PC-3 (cell line): ENCODE measurements at places on chromosomes 3 and 15. TPM values are rescaled to one million over a fixed set of nuclear protein-coding genes. Genes with fewer than 3 reads are reported as not detected.
A peak's percentile ranks its signal among the peaks of the same experiment; 100 is the strongest.

ATP13A5 gene
- not detected in 2 replicates for total RNA-seq

GRCh38 chr15:88262064-88262463 is 5.5 kb upstream of the NTRK3 start:
- H3K27ac ChIP-seq = no peak overlapping the region
- H3K27me3 ChIP-seq = peaks cover 19% of the 10 kb centered on the region
- DNase-seq = no peak
- no peak overlapping the region for H3K4me3 ChIP-seq
- no peaks in the 10 kb centered on the region for H3K4me1 ChIP-seq

- DNase-seq = no peak
- no peak overlapping the region for H3K4me3 ChIP-seq
- no peak overlapping the region for H3K27ac ChIP-seq
- no peaks in the 10 kb centered on the region for H3K27me3 ChIP-seq
- no peaks in the 10 kb centered on the region for H3K4me1 ChIP-seq
Observed at GRCh38 chr3:39910826-39911464, 101.5 kb downstream of the MYRIP start.

- H3K36me3 ChIP-seq = no peaks in the 10 kb centered on the region
- DNase-seq = peak; percentile 82
- H3K4me1 ChIP-seq = peaks cover 7% of the 10 kb centered on the region
- H3K27ac ChIP-seq = peak overlapping the region; percentile 43
- H3K27me3 ChIP-seq = no peaks in the 10 kb centered on the region
- no peak overlapping the region for H3K4me3 ChIP-seq
Observed at GRCh38 chr3:34111361-34111760, 312.9 kb downstream of the PDCD6IP start.

DNA sequence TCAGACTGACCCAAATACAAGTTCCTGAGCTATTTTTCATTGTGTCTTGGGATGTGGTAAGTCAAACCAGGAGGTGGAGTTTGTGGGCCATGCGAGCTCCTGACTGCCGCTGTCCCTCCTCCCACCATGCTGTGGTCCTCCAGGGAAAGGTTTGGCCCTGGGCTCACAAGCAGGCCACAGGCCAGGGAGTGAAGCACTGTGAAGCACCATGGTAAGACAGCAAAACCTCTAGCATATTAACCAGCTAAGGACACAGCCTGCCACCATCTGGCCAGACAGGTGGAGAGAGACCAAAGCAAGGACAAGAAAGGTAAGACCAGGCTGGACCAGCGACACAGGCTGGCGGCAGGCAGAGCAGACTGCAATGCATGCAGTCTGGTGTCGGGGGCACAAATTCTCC is 15.3 kb downstream of the RAB43 start:
- 0 out of 2 replicates have a peak, but pooled peaks cover 3% of the 10 kb centered on the region for H3K36me3 ChIP-seq
- DNase-seq = peak; percentile 3
- H3K27ac ChIP-seq = no peak overlapping the region

DNA sequence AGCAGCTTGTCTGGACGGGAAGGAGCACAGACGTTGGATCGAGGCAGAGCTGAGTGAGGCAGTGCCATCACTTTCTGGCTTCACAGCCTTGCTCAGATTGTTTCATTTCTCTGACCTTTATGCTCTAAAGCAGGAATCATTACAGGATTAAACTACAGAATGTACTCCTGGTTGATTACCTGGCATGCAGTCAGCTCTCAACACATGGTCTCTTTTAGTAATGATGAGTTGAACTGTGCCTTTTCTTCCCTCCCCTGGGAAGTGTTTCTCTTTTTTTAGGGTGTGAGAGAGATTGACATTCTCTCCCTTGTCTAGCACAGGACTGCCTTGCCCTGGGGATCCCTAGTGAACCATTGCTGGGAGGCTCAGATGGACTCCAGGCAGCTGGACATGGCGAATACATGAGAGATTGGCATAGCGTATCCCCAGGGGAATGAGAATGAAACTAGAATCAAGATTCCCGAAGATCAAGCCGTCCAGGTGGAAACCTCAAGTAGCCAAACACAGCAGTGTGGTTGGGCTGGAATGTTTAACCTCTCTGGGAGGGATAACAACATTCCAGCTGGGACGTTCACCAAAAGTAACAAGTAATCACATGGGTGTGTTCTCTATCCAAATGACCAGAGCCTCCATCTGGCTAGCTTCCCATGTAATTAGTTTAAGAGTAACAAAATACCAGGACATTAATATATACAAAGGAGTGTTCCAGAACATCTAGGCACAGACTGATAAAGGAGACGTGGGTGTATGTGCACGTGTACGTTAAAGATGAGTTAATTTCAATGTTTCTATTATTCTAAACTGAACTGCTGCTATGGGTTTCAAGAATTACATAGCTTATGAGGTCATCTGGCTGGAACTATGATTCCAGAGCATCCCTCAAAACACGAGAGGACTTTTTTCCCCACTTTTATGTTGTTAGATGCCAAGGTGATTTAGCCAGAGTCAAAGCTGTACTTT is 118.6 kb upstream of the NR2E3 start:
- no peaks in the 10 kb centered on the region for H3K36me3 ChIP-seq
- peaks cover 19% of the 10 kb centered on the region for H3K4me1 ChIP-seq
- peak overlapping the region; percentile 63 for H3K27ac ChIP-seq
- DNase-seq = peak; percentile 86

- no peak for DNase-seq
- no peak overlapping the region for H3K4me3 ChIP-seq
- H3K27ac ChIP-seq = no peak overlapping the region
- H3K36me3 ChIP-seq = no peaks in the 10 kb centered on the region
- peaks cover 69% of the 10 kb centered on the region for H3K27me3 ChIP-seq
Observed at GRCh38 chr3:112469671-112470070, 29.6 kb downstream of the BTLA start.

DNA sequence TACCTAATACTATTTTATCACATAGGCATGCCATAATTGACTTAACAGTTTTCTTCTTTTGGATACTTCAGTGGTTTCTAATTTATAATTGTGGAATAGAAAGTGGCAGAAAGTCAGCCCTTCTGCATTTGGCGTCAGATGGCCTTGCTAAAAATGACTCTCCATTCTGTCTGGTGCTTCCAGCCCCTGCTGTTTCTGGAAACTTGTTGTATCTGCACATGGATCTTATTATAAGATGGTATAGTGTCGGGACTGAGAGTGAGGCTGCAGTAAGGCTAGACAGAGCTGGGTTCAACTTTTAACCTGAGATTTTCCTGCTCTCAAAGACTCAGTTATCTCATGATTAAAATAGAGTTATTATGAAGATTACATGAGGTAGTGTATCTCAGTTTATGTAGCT is 74.8 kb upstream of the WDR72 start:
- no peaks in the 10 kb centered on the region for H3K4me1 ChIP-seq
- no peak for DNase-seq
- no peaks in the 10 kb centered on the region for H3K36me3 ChIP-seq
- H3K27ac ChIP-seq = no peak overlapping the region
- no peak overlapping the region for H3K4me3 ChIP-seq
- H3K27me3 ChIP-seq = no peaks in the 10 kb centered on the region

ITIH4 gene
- 0.80 TPM in 1 of 2 replicates, not detected in the other for total RNA-seq

DNA sequence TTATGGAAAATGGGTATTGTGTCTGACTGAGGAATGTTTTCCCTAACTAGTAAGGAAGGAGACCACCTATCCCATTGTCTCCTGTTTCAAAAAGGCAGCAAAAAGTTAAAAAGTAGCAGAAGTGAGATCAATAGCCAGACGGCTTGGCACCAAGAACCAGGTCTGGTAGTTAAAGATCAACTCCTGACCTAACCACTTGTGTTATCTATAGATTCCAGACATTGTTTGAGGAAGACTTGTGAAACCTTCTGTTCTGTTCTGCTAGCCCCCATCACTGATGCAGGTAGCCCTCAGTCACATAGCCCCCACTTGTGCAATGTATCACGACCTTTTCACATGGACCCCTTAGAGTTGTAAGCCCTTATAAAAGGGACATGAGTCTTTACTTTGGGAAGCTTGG is 46.3 kb upstream of the C2CD4B start:
- no peak overlapping the region for H3K27ac ChIP-seq
- H3K4me1 ChIP-seq = no peaks in the 10 kb centered on the region
- no peak for DNase-seq
- H3K36me3 ChIP-seq = no peaks in the 10 kb centered on the region

GRCh38 chr3:60263191-60263590 is 988.1 kb downstream of the FHIT start:
- H3K4me1 ChIP-seq = no peaks in the 10 kb centered on the region
- H3K36me3 ChIP-seq = no peaks in the 10 kb centered on the region
- H3K4me3 ChIP-seq = no peak overlapping the region
- no peaks in the 10 kb centered on the region; the same call in 1 of the 2 replicates for H3K27me3 ChIP-seq

GRCh38 chr3:76222201-76222600 is 436.9 kb upstream of the ZNF717 start:
- no peaks in the 10 kb centered on the region for H3K27me3 ChIP-seq
- no peak overlapping the region for H3K4me3 ChIP-seq
- peaks cover 4% of the 10 kb centered on the region; the same call in 1 of the 2 replicates for H3K4me1 ChIP-seq
- no peaks in the 10 kb centered on the region for H3K36me3 ChIP-seq

ATP11B gene
- 48.8 and 56.2 TPM in 2 replicates for total RNA-seq

DNA sequence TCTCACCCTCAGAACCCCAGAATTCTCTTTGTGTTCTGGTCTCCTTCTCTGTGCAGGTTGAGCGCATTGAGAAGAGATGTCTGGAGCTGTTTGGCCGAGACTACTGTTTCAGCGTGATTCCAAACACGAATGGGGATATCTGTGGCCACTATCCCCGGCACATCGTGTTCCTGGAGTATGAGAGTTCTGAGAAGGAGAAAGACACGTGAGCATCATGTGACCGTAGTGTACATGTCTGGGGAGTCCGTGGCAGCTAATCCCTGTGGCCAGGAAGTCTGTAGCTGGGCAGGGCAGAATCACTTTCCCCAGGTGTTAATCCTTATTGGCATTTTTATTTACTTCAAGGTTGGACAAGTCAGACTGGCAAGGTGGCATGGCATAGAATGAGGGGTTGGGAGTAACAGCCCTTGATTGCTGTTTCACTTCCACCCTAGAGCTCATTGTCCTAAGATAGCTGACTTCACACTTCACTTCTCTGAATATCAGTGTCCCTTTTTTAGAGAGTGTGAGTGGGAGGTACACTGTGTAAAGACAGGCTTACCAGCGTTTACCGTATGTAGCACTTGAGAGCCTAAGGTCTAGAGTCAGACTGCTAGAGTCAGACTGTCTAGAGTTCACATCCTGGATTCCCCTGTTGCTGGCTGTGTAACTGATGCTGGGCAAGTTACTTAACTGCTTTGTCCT is 4.4 kb downstream of the MTMR14 start:
- DNase-seq = no peak
- no peaks in the 10 kb centered on the region for H3K27me3 ChIP-seq
- H3K4me3 ChIP-seq = no peak overlapping the region
- H3K36me3 ChIP-seq = peaks cover 10% of the 10 kb centered on the region

DNA sequence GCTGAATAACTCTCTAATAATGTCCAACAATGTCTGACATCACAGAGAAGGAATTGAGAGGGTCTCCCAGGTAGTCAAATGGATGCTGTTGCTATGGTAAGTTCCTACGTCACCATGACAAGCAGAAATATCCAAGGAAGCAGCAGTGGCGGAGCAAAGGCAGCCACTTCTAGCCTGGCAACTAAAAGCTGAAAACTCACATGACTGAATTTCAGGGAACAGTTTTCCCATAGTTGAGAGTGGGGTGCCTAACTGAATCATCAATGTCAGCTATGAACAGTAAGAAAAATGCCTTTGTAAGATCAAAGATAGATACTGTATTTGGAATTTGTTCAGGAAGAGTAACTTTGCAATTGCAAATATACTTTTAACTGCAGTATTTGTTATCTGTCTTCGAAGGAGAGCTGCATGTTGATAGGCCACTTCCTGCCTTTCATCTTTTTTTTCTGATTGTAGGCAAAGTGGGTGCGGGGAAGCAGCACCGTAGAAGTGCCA is 161.7 kb downstream of the BBX start:
- DNase-seq = no peak
- H3K4me1 ChIP-seq = no peaks in the 10 kb centered on the region
- H3K36me3 ChIP-seq = no peaks in the 10 kb centered on the region
- H3K4me3 ChIP-seq = no peak overlapping the region

DNA sequence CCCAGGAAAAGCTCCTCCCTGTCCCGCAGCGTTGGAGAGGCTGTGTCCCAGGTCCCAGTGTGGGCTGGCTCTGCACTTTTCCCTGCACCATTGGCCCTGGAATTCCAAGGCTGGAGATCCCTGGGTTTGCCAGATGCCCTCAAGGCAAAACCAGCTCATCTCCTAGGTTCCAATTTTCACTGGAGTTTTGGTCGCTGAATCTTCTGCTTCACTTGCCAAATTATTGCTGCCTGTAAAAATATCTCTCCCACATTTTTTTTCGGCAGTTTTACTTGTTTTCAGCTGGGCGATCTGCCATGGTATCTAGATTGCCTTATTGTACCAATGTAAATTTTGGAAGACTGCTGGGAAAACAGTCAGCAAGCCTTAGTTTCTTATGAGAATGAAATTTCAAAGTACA is 150.9 kb upstream of the ATP10A start:
- no peak overlapping the region for H3K4me3 ChIP-seq
- no peaks in the 10 kb centered on the region for H3K27me3 ChIP-seq
- H3K36me3 ChIP-seq = no peaks in the 10 kb centered on the region
- H3K4me1 ChIP-seq = no peaks in the 10 kb centered on the region; the same call in 1 of the 2 replicates
- DNase-seq = peak; percentile 66
- no peak overlapping the region for H3K27ac ChIP-seq

- H3K36me3 ChIP-seq = no peaks in the 10 kb centered on the region
- no peak for DNase-seq
- H3K4me3 ChIP-seq = no peak overlapping the region
- H3K4me1 ChIP-seq = peaks cover 27% of the 10 kb centered on the region
- no peak overlapping the region for H3K27ac ChIP-seq
Observed at GRCh38 chr3:45544717-45545296, 49.7 kb upstream of the LIMD1 start.

DNA sequence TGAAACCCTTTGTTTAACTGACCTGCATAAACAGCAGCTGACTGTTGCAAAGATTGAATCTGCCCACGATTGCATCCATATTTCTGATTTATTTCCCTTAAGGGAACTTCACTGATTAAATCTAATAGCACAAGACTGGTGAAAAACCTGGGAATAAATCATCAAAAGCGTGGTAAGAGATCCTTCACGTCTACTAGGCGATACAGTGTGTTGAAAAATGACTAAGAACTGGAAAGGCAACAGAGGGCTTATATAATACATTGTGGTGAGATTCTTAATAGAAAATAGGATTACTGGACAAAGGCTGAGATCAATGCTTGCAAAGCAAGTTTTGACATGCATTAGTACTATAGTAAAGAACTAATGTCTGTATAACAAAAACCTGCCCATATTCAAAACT is 49.0 kb downstream of the POLQ start:
- no peak overlapping the region for H3K27ac ChIP-seq
- H3K27me3 ChIP-seq = no peaks in the 10 kb centered on the region
- no peaks in the 10 kb centered on the region for H3K4me1 ChIP-seq
- H3K4me3 ChIP-seq = no peak overlapping the region
- DNase-seq = no peak

PCOLCE2 gene
- total RNA-seq = 17.3 and 23.9 TPM in 2 replicates

GRCh38 chr3:197734667-197735318 is 1.9 kb downstream of the RUBCN start:
- H3K27ac ChIP-seq = no peak overlapping the region
- H3K36me3 ChIP-seq = no peaks in the 10 kb centered on the region
- H3K4me3 ChIP-seq = no peak overlapping the region; the same call in 1 of the 2 replicates
- peaks cover 25% of the 10 kb centered on the region for H3K4me1 ChIP-seq
- DNase-seq = no peak

FOXB1 gene
- not detected in 2 replicates for total RNA-seq
